ENCODE measurements at places on chromosomes 6 and 20. TPM values are rescaled to one million over a fixed set of nuclear protein-coding genes. Genes with fewer than 3 reads are reported as not detected.

DEFB110 gene
- total RNA-seq = not detected

TINAG gene
- not detected for total RNA-seq

MACROD2 gene
- 43.1 TPM for total RNA-seq

HEY2 gene
- total RNA-seq = 2.8 TPM

OR2B3 gene
- not detected for total RNA-seq

VNN1 gene
- not detected for total RNA-seq

SLC17A9 gene
- total RNA-seq = 0.23 TPM

POU5F1 gene
- total RNA-seq = not detected

EEF1A2 gene
- 313 TPM for total RNA-seq

LY6G5C gene
- total RNA-seq = 2.5 TPM

NKX2-2 gene
- total RNA-seq = 3.5 TPM

SLC35B3 gene
- total RNA-seq = 11.8 TPM

PRSS35 gene
- 3.7 TPM for total RNA-seq

FBXO5 gene
- 14.5 TPM for total RNA-seq

CLPSL2 gene
- total RNA-seq = not detected

FHL5 gene
- 0.92 TPM for total RNA-seq

CSNK2B gene
- total RNA-seq = 70.1 TPM

CST5 gene
- total RNA-seq = not detected

MYCT1 gene
- 4.4 TPM for total RNA-seq

ARID1B gene
- total RNA-seq = 118 TPM

MOG gene
- 1.4 TPM for total RNA-seq

PSORS1C1 gene
- total RNA-seq = not detected

SALL4 gene
- 0.69 TPM for total RNA-seq

TREML1 gene
- total RNA-seq = not detected

CDH26 gene
- total RNA-seq = 0.69 TPM

POPDC3 gene
- 1.2 TPM for total RNA-seq

RNF182 gene
- total RNA-seq = 33.0 TPM

SPACA1 gene
- total RNA-seq = not detected

RAB5IF gene
- 41.3 TPM for total RNA-seq

GSTA4 gene
- total RNA-seq = 120 TPM

TCF21 gene
- total RNA-seq = under 0.01 TPM

MBOAT1 gene
- 2.8 TPM for total RNA-seq

PAX1 gene
- not detected for total RNA-seq

FOXC1 gene
- total RNA-seq = 5.1 TPM

RAD21L1 gene
- total RNA-seq = not detected

NRSN1 gene
- 31.4 TPM for total RNA-seq

All from diencephalon (tissue), 1 donor.